Effector memory CD4-positive, alpha-beta T cell (primary cell): ENCODE measurements at places on chromosomes 7 and 10.

GRCh38 chr10:122047560-122047959 is 58.6 kb downstream of the TACC2 start:
- H3K4me1 ChIP-seq, result no peaks in the 10 kb centered on the region
- H3K36me3 ChIP-seq, result no peaks in the 10 kb centered on the region
- H3K27me3 ChIP-seq, result no peaks in the 10 kb centered on the region

- no peak overlapping the region for H3K4me3 ChIP-seq
- H3K36me3 ChIP-seq, result no peaks in the 10 kb centered on the region
- no peaks in the 10 kb centered on the region for H3K27me3 ChIP-seq
- no peaks in the 10 kb centered on the region for H3K4me1 ChIP-seq
Observed at GRCh38 chr7:116800594-116800993, 61.8 kb upstream of the CAPZA2 start.

GRCh38 chr7:468681-469562 is 50.7 kb downstream of the PDGFA start:
- H3K27me3 ChIP-seq, result no peaks in the 10 kb centered on the region
- no peak overlapping the region for H3K27ac ChIP-seq
- DNase-seq, result no peak

DNA sequence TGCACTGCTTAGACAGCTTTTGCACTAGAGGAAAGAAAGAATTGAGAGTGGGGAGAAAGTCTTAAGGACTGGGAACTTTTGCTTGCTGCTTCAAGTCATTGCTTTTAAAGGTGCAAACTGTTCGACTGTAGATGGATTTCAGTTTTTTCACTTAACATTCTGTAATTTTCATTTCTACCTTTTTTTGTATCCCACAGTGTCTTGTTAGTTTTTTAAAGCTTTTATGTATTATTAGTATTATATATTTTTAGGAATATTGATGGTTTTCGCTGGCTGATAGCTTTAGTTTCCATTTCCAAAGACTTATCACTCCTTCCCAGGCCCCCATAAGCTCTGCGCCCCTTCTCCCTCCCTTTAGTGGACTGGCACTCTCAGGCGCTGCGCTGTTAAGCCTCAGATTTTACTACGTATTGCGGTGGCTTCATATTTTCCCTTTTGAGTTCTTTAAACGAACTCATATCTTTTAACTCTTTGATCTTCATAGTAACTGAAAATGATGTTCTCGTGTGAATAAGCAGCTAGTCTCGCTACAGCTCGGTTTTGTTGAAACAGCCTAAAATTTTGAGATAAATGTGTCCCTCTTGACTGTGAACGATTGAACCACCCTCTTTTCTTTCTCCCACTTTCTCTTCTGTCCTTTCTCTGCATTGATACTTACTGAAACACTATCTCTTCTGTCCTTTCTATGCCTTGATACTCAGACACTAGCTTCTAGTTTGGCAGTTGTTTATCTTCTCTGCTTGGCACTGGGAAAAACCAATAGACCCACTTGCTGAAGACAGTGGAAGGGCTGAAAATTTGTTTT is 2.5 kb upstream of the ETV1 start:
- H3K4me1 ChIP-seq, result peaks cover 3% of the 10 kb centered on the region
- no peak overlapping the region for H3K27ac ChIP-seq
- no peaks in the 10 kb centered on the region for H3K36me3 ChIP-seq

- H3K4me3 ChIP-seq, result no peak overlapping the region
- no peaks in the 10 kb centered on the region for H3K36me3 ChIP-seq
- DNase-seq, result no peak
- no peaks in the 10 kb centered on the region for H3K4me1 ChIP-seq
Observed at GRCh38 chr7:81383846-81384245, 386.0 kb downstream of the HGF start.

- no peaks in the 10 kb centered on the region for H3K27me3 ChIP-seq
- no peak overlapping the region for H3K27ac ChIP-seq
- H3K36me3 ChIP-seq, result no peaks in the 10 kb centered on the region
- no peaks in the 10 kb centered on the region for H3K4me1 ChIP-seq
Observed at GRCh38 chr10:96740579-96741281, 20.4 kb upstream of the PIK3AP1 start.

GRCh38 chr10:128981881-128982615 is 485.0 kb upstream of the MGMT start:
- no peak for DNase-seq
- no peaks in the 10 kb centered on the region for H3K36me3 ChIP-seq
- no peaks in the 10 kb centered on the region for H3K27me3 ChIP-seq
- no peak overlapping the region for H3K4me3 ChIP-seq
- no peak overlapping the region for H3K27ac ChIP-seq

DNA sequence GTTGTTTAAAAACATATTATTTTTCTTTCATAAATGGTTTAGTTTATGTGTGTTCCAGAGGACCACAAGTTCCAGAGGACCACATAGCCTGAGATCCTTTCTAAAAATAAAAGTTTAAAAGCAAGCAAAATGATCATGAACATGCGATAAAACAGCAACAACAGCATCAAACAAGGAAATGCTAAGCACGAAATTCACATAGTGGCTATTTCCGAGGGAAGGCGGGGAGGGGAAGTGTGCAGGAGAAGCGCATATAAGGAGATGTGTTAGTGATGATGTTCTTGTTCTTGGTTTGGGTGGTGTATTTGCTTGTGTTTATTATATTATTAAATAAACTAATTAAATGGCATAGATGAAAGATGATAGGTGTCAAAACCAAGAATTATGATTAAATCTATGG is 1.2 kb downstream of the TBATA start:
- H3K36me3 ChIP-seq, result no peaks in the 10 kb centered on the region
- DNase-seq, result no peak
- H3K4me3 ChIP-seq, result no peak overlapping the region
- no peak overlapping the region for H3K27ac ChIP-seq
- H3K4me1 ChIP-seq, result no peaks in the 10 kb centered on the region

- H3K36me3 ChIP-seq, result no peaks in the 10 kb centered on the region
- no peak overlapping the region for H3K27ac ChIP-seq
- no peak overlapping the region for H3K4me3 ChIP-seq
- no peaks in the 10 kb centered on the region for H3K27me3 ChIP-seq
- H3K4me1 ChIP-seq, result no peaks in the 10 kb centered on the region
- DNase-seq, result no peak
Observed at GRCh38 chr7:4191046-4191445, 491.0 kb upstream of the FOXK1 start.

- no peak overlapping the region for H3K27ac ChIP-seq
- no peaks in the 10 kb centered on the region for H3K27me3 ChIP-seq
- H3K4me1 ChIP-seq, result no peaks in the 10 kb centered on the region
- no peak for DNase-seq
Observed at GRCh38 chr10:36688717-36689116, 436.7 kb upstream of the ANKRD30A start.

DNA sequence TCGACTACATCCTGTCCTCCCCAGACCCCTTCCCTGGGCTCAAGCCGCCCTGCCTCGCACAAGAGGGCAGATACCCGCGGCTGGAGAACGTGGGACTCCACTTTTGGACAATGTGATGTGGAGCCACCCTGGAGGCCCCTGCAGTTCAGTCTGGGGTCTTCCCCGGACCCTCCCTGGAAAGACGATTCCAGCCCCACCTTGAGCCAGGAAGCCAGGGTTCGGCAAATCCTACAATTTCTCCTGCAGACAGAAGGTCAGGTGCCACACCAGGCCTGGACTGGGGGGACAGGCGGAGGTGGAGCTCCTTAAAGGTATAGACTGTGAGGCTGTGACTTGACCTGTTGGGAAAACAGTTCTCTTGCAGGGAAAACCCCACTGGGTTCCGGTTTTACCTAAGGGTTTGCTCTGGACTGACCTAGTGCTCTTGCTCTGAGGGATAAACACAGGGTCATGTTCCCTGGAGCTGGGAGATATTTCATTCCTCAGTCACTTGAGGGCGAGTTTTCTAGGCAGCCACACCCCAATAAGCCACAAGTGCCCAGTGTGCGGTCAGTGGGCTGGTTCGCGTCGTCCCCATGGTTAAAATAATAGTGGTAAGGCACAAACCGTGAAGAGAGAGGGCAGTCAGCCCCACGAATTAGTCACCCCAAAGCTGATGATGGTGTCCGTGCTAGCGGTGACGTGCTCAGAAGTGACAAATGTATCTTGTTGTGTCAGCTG is 1.6 kb downstream of the FOXL3 start:
- no peaks in the 10 kb centered on the region for H3K36me3 ChIP-seq
- no peak overlapping the region for H3K27ac ChIP-seq
- peaks cover 15% of the 10 kb centered on the region for H3K27me3 ChIP-seq
- no peak overlapping the region for H3K4me3 ChIP-seq
- no peak for DNase-seq

- no peak overlapping the region for H3K4me3 ChIP-seq
- H3K36me3 ChIP-seq, result no peaks in the 10 kb centered on the region
- H3K4me1 ChIP-seq, result no peaks in the 10 kb centered on the region
- no peak for DNase-seq
- H3K27ac ChIP-seq, result no peak overlapping the region
Observed at GRCh38 chr10:133126431-133127290, 33.4 kb upstream of the KNDC1 start.

DNA sequence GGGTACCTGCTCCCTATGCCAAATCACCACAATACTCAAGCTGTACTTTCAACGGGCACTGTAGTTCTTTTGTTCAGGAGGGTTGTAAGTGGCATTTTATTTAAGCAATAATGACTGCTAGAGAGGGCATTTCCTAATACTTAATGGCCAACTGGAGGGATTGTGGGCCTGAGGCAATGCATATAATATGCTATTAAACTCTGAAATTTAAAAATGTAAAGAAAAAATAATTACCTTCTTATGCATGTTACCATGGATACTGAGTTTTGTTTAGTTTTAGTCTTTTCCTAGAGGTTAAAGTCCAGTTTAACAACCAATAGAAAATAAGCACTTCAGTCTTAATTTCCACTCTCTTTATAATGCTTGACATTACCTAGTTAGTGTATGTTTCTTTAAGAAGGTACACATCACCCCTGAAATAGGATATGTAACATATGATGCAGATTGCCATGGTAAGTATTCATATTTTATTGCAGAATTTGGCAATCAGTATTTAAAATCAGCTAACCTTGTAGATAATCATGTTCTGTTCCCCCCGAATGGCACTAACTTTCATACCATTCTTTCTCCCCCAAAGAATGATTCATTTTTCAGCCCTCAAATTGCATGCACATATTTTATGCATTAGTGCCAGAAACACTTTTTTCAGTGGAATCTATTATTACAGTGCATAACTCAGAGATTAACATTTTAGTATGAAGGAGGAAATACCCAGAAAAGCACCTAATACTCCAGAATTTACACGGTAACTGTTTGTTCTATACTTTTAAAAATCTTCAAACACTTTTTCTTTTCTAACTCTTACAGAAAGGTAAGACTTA is 90.3 kb upstream of the ZNF438 start:
- no peak overlapping the region for H3K27ac ChIP-seq
- H3K4me1 ChIP-seq, result no peaks in the 10 kb centered on the region
- no peak overlapping the region for H3K4me3 ChIP-seq
- no peaks in the 10 kb centered on the region for H3K27me3 ChIP-seq

DNA sequence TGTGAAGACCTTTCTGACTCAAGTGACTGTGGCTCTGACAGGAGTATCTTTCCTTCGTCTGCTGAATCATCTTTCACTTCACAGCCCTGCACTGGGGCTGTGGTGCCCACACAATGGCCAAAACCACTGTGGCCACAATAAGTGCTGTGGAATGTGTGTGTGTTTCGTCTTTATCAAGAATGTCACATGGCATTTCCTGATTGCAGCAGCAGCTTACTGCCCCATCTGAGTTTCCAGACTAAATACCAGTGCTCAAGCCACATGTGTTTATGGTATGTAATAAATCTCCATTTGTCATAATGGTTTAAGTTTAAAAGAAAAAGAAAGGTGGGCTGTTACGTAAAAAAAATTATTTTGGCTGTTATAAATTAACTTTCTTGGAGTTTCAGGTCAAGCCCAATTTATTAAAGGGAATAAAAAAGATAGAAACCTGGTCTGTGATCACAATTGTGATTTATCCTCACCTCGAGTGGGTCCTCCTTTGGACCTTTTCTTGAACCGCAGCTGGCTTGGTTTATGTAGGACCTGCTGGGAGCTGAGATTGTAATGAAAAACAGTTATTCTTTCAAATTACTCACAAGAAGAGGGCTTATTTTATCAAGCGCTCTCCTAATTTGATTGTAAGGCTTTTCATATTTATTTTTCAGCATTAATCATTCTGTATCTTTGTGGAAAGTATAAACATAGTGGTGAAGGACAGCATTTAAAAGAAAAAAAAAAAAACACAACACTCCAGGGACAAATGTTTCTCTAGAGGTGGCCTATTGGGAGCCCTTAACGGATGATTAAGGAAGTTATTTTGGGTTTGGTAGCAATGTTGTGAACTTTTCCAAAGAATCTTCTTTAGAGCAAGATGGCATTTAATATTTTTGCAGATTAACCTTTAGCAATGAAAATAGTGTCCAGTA is 116.2 kb downstream of the LRMDA start:
- DNase-seq, result no peak
- H3K27ac ChIP-seq, result no peak overlapping the region
- no peaks in the 10 kb centered on the region for H3K36me3 ChIP-seq
- H3K4me3 ChIP-seq, result no peak overlapping the region
- no peaks in the 10 kb centered on the region for H3K27me3 ChIP-seq

- H3K27me3 ChIP-seq, result no peaks in the 10 kb centered on the region
- H3K36me3 ChIP-seq, result no peaks in the 10 kb centered on the region
- no peaks in the 10 kb centered on the region for H3K4me1 ChIP-seq
- no peak for DNase-seq
- H3K4me3 ChIP-seq, result no peak overlapping the region
Observed at GRCh38 chr10:90866050-90866598, 5.7 kb upstream of the RPP30 start.

DNA sequence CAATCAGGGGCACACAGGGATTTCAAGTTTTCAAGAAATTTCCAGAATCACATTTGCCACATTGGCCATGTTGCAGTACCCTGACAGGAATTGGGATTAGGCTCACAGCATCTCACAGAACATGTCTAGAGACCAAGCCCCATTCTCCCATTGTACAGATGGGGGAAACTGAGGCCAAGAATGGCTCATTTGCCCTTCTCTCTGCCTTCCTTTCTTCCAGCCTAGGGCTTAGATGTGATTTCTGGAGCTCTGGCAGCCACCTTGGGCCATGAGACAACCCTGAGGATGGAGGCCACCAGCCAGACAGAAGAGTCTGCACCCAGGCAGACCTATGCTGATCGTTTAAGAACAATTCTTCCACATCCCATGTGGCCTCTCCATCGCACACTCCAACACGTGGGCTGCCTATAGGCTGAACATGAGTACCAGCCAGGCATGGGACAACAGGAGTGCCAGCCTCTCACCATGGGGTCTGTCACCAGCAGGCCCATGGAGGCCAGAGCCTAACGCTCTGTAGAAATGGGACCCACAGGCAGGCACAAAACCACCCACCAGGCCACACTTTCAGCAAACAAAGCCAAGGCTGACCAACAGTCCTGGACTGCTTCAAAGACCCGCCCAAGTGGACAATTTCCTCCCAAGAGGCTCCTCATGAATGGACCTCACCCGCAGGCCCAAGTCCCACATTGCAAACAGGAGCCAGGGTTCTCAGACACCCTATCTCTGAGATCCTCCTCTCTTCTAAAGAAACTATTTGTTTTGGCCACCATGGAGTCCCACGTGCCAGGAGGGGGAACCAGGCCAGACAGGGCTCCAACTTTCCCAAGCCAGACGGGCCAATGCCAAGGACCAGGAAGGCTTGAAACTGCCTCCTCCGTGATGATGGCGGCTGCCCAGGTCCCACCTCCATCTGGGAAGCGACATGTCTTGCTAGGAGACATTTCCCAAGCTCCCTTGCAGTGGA is 20.7 kb downstream of the PDGFA start:
- no peak overlapping the region for H3K27ac ChIP-seq
- no peaks in the 10 kb centered on the region for H3K4me1 ChIP-seq
- no peaks in the 10 kb centered on the region for H3K36me3 ChIP-seq
- DNase-seq, result no peak

GRCh38 chr7:151727579-151728285 is 149.2 kb downstream of the PRKAG2 start:
- no peaks in the 10 kb centered on the region for H3K4me1 ChIP-seq
- no peak for DNase-seq
- H3K27ac ChIP-seq, result no peak overlapping the region
- no peaks in the 10 kb centered on the region for H3K36me3 ChIP-seq
